Left hindlimb (tissue), 1 donor: ENCODE measurements at places on chromosomes 4 and X.
A peak's percentile ranks its signal among the peaks of the same experiment; 100 is the strongest.

DNA sequence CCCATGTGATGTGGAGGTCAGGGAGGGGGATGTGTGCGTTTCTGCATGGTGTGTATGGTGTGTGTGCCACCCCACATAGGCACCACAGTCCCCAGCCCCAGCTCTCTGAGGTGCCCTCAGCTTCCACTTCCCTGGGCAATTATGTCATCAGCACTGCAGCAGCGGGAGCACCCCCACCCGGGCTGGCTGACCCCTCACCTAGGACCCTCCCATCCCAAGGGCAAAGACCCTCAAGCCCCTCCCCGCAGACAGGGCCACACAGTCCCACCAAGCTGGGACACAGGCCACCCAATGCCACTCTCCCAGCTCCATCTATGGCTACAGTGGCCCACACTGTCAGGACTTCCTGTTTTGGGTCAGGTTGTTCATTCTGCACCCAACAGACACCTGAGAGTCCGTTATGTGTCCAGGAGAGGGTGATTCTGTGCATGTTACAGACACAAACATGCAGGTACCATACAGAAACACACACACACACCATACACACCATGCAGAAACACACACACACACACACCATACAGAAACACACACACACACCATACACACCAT is 75.2 kb downstream of the JAKMIP1 start:
- DNase-seq, result no peak

DNA sequence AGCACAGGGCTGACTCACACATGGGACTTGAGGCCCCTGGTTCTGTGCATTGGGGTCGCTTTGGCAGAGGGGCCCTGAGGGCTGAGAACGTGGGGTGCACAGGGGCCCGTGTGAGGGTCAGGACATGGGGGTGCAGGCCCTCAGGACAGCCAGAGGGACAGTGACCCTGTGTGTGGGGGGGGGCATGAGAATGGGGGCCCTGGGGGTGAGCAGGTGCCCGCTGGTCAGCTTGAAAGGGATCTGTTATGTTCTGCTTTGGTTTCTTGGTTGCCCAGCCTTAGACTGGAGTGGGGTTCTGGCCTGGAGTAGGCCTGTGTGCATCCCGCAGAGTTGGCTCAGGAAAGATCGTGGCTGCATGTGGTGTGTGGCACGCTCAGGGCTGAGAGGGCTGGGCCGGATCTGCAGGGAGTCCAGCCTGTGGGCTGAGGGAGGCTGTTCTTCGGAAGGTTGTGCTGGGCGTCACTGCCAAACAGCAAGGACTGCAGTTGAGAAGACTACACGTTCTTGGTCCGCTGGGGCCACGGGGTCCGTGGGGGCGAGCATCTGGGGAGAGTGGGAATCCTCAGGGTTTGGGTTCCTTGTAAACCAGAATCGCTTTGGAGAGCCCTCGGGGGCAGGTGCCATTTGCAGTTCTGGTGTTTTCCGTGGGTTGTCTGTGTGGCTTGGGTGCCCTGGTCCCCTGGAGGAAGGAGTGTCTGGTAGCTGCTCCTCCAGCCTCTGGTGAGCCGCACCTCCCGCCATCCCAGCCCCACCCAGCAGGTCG is 15.2 kb upstream of the UVSSA start:
- peak; percentile 29 for DNase-seq

DNA sequence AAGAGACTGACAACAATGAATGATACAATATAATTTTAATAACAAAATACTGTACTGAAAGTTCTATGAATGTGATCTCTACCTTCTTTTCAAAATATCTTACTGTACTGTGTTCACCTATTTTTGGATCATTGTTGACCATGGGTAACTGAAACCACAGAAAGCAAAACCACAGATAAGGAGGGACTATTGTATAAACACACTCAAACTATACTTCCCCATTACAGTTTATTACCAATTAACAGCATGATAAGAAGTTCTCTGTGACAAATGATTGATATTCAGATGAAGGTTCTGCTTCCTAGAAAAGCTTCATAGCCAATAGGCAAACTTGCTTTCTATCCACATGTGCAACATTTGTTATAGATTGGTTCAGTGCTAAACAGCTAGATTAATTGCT is 50.1 kb downstream of the GABRG1 start:
- DNase-seq, result no peak

DNA sequence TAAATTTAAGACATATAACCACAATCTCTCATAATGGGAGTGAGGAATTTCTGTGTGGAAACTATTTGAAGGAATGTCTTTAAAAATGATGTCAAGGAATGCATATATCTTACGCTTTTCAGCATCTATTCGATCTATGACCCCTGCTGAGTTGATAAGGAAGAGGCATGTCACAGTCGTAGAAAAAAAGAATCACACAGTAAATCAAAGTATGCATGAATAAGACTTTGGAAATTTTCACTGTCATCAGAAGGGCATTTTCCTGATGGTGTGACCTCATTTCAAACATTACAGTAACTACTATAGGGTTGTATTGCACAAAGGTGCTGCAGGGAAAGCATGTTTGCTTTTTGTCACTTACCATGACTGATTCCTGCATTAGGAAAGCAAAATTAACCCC is 41.5 kb downstream of the REELD1 start:
- no peak for DNase-seq

DNA sequence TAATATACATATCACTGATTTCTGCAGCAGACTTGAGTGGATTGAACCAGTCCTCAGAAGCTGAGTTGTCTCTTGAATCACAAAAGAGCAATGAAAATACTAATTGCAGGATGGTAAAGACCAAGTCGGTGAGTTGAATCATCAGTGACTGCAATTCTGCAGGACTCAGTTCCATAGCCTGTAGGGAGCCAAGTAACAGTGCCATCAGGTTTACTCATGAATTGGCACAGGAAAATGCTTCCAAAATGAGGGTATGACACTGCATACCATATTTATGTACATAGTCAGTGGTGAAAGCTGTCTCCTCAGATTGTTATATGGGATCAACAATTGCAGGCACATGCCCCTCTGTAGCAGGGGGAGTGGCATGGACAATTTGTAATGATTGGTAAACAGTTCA is 192.8 kb downstream of the CCNG2 start:
- no peak for DNase-seq

GRCh38 chrX:12973561-12974304 is 1.2 kb upstream of the TMSB4X start:
- no peak for DNase-seq

DNA sequence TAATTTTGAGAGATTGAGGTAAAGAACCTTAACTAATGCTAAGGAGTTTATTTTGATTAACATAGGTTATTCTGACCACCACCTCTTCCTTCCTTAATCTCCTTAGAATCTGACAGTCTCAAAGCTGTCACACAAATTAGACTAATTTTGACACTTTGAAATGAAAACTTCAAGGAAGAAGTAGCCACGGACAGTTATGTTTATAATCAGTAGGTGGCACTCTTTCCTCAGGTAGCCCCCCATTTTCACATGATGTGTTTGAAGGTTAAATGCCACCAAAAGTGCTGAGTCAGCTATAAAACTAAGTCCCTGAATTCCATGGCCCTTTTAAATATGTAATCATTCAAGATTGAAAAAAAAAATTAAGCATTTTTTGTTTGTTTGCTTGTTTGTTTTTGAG is 22.4 kb downstream of the TMEM33 start:
- no peak for DNase-seq

DNA sequence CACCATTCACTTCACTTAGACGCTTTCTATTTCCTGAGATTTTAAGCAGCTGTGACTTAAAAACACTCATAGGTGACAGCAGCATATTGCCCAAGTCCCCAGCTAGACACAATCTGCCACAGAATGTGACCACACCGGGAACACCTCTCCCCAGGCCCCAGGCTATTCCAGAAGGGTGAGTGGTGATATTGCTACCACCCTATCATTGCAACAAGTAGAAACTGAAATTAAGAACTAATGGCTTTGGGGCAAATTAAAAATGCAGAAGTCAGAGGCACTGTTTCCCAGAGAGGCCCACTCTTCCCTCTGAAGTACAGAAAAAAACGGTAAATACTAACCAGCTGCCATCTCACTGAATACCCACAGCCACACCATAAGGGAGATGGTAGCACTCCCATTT is 35.0 kb downstream of the QDPR start:
- no peak for DNase-seq

GRCh38 chr4:179867300-179867878 is 2375.8 kb upstream of the TENM3 start:
- peak; percentile 44 for DNase-seq

DNA sequence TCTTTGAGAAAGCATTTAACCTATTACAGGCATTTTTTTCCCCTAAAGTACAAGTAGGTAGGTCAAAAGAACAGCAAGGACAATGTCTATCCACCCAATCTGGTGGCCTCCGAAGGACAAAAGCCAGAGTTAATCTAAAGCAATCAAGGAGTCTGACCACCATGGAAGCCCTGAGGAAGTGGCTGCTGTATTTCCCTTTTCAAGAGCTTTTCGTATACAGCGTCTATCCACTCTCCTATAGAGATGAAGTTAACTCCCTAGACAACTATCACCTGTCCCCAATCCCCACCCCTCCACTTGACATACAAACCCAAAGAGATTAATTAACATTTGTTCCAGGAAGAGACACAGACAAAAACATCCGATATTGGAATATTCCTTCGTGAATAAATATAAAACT is 85.5 kb downstream of the SNCA start:
- DNase-seq, result no peak

DNA sequence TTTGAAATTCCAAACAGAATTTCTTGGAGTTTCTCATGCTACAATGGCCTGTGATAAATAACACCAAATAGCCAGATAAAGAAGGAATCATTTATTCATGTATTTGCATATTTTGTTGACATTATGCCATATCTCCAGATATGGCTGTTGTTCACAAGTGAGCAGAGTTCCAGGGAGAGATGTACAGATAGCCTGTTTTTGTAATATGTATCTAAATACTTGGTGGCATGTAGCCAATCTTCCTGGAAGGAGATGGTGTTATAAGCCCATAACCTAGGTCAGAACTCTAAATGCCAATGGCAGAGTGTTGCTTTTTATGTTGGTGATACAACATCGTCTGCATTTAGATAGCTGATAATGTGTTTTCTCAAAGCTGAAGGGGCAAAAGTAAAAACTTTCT is 292.2 kb downstream of the FBXO8 start:
- no peak for DNase-seq

DNA sequence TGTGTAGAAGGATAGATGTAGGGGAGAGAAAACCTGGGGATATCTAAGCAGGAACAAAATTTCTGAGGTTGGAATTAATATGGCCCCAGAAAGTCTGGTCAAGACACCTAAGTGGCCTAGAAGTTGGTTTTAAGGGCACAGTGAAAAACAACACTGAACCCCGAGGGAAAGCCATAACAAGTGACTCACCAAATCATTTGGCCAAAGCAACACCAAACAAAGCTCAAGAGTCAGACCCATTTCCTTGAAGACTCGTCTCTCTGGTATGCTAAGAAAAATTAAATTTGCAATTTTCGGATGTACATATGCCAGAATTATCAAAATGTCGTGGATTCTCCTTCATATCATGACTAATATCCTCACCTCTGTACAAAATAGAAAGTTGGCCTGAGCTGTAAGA is 162.9 kb downstream of the SMIM20 start:
- DNase-seq, result no peak

DNA sequence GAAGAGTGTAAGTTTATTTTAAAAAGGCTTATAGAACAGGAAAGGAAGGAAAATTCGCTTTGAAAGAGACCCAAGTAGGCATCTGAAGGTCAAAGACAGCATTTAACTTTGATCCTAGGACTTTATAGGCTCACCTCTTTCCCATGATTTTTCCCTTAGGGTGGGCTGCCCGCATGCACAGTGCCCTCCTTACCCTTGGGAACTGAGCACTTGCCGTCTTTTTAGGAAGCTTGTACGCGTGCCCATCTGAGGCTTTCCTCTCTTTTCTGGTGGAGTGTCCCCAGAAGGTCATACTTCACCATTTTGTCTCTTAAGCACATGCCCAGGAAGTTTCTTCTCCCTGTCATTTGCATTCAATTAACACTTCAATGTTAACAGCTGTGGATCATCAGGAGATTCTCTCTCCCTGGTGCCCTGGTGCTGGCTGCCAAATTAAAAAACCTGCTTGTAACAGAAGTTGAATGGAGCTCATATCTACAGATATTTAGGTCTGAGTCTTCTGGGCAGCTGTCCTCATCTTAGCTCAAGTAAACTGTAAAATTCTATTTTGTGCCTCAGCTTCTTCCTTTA is 38.4 kb upstream of the IL9R start:
- no peak for DNase-seq

DNA sequence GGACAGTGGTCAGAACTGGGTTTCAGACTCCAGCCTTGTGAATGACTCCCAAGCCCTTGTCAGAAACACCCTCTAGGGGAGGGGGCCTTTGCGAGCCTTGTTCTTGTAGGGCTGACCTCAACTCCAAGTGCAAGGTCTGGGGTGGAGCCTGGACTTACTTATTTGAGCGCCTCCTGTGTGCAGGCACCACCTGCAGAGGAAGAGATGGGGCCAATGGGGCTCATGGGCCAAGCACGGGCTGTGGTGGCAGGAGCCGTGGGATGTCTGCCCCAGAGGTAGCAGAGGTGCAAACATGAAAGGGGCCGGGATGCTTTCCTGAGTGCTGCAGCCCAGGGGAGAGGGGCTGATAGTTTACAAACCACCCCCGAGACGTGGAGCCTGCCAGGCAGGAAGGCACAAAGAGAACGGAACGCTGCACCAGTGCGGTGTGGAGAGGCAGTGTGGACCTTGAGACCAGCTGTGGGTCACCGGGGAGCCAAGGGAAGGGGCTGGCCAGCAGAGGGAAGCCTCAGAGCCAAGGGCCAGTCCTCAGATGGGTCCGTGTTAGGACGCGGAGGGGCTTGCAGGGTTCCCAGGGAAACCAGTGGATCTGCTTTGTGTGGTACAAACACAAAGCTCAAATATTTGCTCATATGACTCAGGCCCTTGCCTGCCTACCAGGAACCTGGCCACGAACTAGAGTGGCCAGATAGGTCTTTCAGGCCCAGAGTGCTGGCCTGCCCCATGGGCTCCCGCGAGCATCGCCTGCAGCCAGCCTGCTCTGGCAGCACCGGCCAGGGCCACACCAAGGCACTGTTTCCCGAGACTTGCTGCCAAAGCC is 8.7 kb upstream of the TADA2B start:
- no peak for DNase-seq

DNA sequence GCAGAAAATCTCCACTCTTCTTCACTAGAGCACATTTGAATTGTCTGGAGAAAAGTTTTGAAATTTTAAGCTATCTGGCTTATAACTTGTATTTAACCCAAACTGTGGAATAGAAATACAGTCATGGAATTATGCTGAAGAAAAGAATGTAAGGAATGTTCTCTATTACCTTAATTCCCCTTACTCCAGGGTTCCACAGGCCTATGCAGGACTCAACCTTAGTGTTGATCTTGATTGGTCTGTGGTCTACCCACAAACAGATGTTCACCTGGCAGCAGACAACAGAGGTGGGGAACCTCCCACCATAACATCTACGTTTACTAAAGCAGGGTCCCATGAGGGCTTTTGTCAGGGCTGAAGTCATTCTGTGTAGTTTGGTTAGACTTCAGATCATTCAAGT is 189.3 kb upstream of the GPRIN3 start:
- DNase-seq, result no peak

- DNase-seq, result no peak
Measured at GRCh38 chr4:77501851-77502250, 103.8 kb upstream of the CXCL13 start.

DNA sequence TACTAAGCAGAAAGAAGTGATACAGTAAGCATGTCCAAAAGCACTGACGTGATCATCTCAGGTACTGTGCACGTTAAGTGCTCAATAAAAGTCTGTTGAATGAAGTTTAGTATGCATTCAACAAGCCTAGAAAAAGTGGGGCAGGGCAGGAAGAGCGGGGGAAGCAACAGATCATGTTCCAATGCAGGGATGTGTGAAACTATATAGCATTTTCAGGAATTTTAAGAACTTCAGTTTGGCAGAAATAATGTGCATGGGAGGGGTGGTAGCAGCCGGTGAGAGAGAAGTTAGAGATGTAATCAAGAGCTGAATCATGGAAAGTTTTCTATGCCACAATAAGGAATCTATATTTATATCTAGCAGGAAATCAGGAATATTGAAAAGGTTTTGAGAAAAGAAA is 19.2 kb upstream of the CCNA2 start:
- no peak for DNase-seq
